ENCODE measurements at places on chromosomes 6 and 20. TPM values are rescaled to one million over a fixed set of nuclear protein-coding genes. Genes with fewer than 3 reads are reported as not detected.
A peak's percentile ranks its signal among the peaks of the same experiment; 100 is the strongest.

DNA sequence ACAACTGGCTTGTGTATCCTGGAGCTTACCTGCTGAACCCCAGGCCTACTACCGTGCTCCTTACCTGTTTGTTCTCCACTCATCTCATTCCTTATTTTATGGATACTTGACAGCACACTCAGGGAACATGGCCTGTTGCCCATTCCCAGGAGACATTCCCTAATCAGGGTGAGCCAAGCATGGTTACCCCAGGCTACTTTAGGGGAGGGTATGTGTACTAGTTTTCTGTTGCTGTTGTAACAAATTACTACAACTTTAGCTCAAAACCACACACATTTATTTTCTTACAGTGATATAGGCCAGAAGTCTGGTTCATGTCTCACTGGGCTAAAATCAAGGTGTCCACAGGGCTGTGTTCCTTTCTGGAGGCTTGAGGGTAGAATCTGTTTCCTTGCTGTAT is 15.0 kb upstream of the TRAM2 start:
- DNase-seq, result no peak

DNA sequence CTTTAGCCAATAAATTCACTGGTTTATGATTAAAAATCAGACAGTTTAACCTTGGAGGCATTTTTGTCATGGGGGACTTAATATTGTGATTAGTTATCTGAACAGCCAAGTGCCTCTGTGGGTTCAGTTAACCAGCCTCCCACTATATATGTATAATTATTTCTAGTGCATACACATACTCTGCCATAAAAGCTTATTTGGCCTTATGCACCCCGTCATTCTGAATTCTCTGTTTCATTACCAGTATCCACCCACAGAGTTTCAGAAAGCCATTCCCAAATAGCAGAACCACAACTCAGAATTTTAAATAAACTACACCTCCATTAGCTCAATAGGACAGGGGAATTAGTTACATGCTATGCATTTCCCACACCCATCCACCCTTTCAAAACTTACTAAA is 279.7 kb downstream of the ZFAND3 start:
- DNase-seq, result no peak

DNA sequence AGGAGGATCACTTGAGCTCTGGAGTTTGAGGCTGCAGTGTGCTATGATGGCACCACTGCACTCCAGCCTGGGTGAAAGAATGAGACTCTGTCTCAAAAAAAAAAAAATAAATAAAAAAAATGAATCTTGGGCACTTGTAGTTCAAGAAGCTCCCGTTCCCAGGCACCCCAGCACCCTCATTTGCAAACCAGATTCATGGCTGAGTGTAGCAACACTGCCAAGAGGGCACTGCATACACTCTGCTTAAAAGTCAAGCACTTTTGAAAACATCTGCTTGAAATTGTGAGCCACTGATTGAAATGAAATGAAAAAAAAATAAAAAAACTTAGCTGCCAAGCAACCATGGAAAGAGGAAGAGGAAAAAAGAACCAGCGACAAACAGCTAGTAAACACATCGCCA is 124.7 kb upstream of the SASH1 start:
- no peak for DNase-seq

DNA sequence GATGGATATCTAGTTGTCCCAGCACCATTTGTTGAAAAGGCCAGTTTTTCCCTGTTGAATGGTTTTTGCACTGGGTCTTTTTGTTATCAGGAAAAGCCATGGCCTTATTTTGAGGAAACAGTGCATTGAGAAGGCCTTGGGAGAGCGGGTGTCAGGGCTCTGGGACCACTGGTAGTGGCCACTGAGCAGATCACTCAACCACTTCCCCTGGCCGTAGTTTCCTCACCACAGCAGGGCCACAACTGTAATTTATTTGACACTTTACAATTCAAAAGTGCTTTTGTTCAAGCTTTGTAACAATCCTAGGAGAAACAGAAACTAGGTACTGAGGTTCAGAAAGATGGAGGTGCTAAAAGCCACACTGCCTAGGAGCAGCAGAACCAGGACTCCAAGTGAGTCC is 281.8 kb downstream of the GMDS start:
- DNase-seq, result no peak

- no peak for DNase-seq
Measured at GRCh38 chr6:31293343-31293742, 21.5 kb upstream of the HLA-C start.

SPDEF gene
- total RNA-seq, result 1.4 TPM

GRCh38 chr20:10648651-10649050 is 25.1 kb downstream of the JAG1 start:
- no peak for DNase-seq

CST4 gene
- 0.78 TPM for total RNA-seq

- DNase-seq, result no peak
Measured at GRCh38 chr6:6315660-6316059, 4.8 kb downstream of the F13A1 start.

GRCh38 chr20:39216195-39216594 is 254.1 kb downstream of the DHX35 start:
- DNase-seq, result no peak

- no peak for DNase-seq
Measured at GRCh38 chr6:131060311-131060710, 2.7 kb downstream of the EPB41L2 start.

DNA sequence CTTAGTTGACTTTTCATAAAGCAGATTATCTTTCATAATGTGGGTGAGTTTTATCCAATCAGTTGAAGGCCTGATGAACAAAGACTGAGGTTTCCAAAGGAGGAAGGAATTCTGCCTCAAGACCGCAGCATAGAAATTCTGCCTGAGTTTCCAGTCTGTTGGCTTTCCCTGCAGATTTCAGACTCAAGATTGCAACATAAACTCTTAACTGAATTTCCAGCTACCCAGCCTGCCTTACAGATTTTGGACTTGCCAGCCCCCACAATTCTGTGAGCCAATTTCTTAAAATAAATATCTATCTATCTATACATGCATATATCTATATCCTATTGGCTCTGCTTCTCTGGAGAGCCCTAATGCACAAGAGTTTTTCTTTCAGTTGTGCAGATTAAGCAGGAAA is 57.3 kb upstream of the SMLR1 start:
- DNase-seq, result no peak

DNA sequence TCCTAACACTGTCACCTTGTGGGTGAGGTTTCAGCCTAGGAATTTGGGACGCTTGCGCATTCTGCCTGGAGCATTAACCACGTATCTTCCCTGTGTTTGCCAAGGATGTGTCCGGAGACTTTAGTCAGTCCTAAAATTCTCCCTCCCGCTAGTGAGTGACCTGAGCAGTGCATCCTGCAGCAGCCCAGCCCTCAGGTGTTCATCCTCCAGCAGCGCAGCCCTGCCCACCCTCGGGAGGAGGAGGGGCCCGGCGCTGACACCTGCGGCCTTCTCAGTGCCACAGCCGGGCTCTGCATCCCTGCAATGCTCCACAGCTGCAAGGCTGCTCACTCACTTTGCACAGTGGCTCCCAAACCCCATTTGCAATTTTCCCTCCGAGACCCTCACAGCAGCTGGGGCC is 79.5 kb downstream of the ERMARD start:
- DNase-seq, result no peak

TREML2 gene
- not detected for total RNA-seq

NHLRC1 gene
- total RNA-seq, result 0.90 TPM

GRCh38 chr20:19970256-19970765 is 46.9 kb upstream of the NAA20 start:
- DNase-seq, result no peak

MYCT1 gene
- not detected for total RNA-seq

SNAI1 gene
- total RNA-seq, result 2.2 TPM

GRCh38 chr20:5719861-5720403 is 30.3 kb upstream of the SHLD1 start:
- DNase-seq, result peak; percentile 63

GRCh38 chr6:153131037-153131981 is at the start of gene RGS17:
RGS17 (minus strand) TSS chr6:153131282; CDS start chr6:153044018, 87,264 bp downstream.
- no peak for DNase-seq

- DNase-seq, result no peak
Measured at GRCh38 chr6:161220346-161220745, 53.5 kb downstream of the AGPAT4 start.

DNA sequence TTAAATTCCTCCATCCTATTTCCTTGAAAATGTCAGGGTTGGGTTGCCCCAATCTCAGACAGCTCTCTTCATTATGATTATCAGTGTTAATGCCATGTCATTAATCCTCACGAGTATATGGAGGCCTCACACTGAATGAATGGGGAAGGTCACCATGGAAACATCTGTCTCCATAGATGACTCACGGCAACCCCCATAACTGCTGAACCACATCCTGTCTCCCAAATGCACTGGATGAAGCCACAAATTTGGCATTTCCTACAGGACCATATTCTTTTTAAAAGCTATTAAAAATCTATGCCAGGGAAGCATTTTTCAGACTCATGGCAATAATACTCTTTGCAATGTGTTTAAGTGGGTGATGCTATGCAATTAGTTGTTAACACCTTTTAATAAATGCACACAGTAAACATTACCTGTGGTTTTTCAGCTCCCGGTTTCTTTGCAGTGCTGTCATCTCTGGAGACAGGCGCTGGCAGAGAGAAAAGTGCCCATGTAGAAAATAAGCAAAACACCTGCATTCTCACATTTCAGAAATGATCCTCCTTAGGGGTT is 80.1 kb upstream of the PTPRK start:
- peak; percentile 78 for DNase-seq

DNA sequence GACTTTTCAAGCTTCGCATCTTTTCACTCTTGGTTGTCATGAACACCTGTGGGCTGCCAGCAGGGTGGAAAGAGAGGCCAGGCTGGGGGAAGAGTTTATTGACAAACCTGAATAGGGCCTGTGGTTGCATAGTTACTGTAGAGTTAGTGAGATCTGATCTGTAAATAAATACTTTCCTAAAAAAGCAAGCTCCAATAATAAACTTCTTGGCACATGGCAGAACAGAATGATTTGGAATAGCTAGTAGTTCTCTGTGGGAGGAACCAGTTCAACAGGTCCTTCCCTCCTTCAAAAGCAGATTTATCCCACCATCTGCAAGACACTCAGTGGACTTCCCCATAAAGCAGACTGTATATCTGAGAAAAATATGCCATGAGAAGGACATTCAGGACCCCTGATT is 445.0 kb downstream of the HACE1 start:
- DNase-seq, result no peak

- no peak for DNase-seq
Measured at GRCh38 chr6:50600280-50600679, 113.0 kb upstream of the TFAP2D start.

DNA sequence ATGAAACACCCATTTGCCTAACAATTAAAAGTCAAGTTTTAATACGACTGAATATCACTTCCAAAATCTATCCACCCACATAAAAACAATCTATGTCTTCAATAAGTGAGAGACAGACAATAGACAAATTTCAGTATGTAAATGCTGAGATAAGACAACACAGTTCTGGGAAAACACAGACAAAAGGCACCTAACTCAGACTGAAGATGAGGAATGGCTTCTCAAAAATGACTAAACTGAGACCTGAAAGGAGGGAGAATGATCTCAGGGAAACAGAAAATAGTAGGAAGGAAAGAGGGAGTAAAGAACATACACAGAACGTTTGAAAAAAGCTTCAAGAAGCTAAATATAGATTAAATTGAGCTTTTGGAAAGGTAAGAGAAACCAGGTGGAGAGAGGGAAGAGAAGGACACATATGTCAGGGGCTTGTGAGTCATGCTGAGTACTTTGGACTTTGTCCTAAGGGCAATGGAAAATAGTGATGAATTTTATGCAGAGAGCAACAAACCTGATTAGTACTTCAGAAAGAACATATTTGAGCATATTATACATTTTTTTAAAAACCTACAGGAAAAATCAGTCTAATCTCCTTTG is 16.1 kb downstream of the LMBRD1 start:
- DNase-seq, result no peak

- DNase-seq, result peak; percentile 14
Measured at GRCh38 chr20:58851221-58851968, 693 bp upstream of the GNAS-AS1 start.

GRCh38 chr6:99138445-99138844 is 190.7 kb upstream of the FBXL4 start:
- DNase-seq, result no peak

DNA sequence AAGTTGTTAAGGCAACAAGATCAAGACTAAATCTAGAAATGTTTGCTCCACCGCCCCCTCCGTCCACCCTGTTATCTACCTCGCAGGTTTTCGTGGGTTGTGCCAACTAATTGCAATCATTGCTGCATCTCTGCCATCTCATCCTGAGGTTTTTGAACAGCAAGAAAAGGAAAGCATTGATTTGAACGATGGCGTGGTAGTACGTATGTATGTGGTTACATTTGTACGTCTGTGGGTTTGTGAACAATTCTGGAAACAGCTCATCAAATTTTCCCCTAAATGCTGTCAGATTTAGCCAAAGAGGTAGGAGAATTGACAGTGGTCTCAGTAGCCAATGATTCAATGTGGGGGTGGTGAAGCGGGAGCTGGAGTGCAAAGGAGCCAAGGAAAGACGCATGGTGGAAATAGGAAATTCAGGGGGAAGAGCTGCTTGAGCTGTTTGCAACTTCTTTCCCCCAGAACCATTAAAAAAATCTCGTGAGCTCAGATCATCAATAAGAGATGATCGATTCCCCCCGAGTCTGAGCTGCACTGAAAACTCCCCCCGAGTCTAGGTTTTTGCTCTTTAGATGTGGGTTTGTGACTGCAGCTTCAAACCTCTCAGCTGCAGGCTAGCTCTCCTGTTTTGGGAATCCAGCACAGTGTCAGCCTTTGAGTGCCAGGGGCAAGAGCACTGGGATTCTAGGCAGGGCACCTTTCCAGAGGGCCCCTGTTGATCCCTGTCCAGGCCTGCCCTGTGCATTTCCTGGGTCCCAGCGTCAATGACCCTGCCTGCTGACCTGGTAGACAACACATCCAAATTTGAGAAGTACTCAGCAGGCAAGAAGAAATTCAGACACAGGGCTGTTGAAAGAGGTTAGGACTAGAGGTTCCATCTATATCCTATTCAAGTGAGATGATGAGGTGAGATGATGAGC is 72.6 kb upstream of the LY86 start:
- no peak for DNase-seq

DNA sequence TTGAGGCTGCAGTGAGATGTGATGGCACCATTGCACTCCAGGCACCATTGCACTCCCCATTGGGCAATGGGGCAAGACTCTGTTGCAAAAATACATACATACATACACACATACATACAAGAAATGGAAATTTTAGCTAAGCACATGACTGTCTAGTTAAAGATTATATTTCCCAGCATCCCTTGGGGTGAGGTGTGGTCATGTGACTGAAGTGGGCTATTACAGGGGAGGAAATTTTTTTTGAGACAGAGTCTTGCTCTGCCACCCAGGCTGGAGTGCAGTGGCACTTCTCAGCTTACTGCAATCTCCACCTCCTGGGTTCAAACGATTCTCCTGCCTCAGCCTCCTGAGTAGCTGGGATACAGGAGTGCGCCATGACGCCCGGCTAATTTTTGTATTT is 32.0 kb upstream of the HMGA1 start:
- DNase-seq, result no peak

ITPR3 gene
- 78.3 TPM for total RNA-seq

SAMD5 gene
- total RNA-seq, result 2.0 TPM

- DNase-seq, result peak; percentile 82
Measured at GRCh38 chr20:45012682-45013302, 46.5 kb downstream of the STK4 start.

GRCh38 chr6:22102671-22103070 is 194.2 kb downstream of the PRL start:
- DNase-seq, result no peak

GFRA4 gene
- total RNA-seq, result not detected

CLPSL1 gene
- total RNA-seq, result not detected
